CD4-positive, alpha-beta T cell treated with Interleukin-17A for 1 hour (primary cell): ENCODE measurements at places on chromosomes 11 and 22.

GRCh38 chr11:44774731-44775130 is 48.0 kb downstream of the TSPAN18 start:
- no peak for DNase-seq

- no peak for DNase-seq
These were observed 213.6 kb upstream of the B3GAT1 start for GRCh38 chr11:134625631-134626030.

DNA sequence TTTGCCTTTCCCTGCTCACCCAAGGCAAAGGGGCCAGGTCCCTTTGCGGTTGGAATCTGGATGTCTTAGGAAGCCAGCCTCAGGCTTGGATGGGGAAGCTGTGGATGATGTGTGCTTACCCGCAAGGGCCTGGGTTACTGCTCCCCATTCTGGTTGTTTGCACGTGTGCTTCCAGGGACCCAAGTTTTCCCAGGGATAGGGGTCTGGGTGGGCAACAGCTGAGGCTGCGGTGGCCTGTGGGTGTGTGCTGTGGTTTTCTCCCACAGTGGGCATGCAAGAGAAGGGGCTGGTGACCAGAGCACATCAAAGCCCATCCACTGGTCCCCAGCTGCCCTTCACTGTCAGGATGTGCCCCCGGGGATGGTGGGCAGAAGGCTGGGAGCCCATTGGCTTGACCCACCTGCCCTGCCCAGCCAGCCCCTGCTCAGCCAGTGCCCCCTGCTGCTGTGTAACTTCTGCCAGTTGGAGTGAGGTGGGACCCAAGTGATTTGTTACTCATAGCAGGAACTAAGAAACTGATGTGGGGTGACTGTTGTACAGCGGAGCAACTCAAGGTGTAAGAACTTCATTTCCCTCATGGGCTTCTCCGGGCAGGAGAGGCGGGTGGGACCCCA is 3.3 kb downstream of the CAPN5 start:
- DNase-seq, result no peak

- DNase-seq, result no peak
These were observed 33.5 kb downstream of the YPEL1 start for GRCh38 chr22:21702094-21702493.

DNA sequence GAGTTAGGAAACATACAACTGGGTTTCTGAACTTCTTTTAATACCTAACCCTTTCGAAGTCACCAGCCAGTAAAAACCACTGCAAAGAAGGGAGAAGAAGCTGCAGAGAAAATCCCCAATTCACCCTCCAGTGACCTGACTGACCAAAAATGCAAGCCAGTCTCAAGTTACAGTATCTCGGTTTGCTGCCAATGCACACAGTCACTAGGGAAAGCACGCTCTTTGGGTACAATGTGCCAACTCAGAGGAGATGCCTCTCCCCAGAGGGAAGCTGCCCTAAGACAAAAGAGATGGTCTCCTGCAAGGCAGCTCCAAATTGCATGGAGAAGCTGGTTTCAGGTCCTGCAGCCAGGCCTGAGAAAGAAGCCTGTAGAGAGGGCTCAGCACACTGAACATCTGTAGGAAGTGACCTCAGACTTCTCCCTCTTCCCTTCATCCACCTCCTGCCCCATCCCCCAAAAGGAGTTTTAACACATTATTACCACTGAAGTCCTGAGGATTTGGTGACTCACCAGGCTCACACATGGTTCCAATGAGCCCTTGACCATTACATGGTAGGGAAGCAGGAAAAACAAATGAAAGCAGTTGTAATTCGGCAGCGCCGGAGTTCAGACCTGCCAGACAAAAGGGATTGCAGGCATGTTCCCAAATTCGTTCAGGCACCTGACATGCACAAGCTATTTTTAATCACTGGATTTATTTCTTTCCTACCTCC is 90.1 kb downstream of the ETS1 start:
- DNase-seq, result peak; percentile 47

- no peak for DNase-seq
These were observed 6.3 kb upstream of the THOC5 start for GRCh38 chr22:29559853-29560252.

DNA sequence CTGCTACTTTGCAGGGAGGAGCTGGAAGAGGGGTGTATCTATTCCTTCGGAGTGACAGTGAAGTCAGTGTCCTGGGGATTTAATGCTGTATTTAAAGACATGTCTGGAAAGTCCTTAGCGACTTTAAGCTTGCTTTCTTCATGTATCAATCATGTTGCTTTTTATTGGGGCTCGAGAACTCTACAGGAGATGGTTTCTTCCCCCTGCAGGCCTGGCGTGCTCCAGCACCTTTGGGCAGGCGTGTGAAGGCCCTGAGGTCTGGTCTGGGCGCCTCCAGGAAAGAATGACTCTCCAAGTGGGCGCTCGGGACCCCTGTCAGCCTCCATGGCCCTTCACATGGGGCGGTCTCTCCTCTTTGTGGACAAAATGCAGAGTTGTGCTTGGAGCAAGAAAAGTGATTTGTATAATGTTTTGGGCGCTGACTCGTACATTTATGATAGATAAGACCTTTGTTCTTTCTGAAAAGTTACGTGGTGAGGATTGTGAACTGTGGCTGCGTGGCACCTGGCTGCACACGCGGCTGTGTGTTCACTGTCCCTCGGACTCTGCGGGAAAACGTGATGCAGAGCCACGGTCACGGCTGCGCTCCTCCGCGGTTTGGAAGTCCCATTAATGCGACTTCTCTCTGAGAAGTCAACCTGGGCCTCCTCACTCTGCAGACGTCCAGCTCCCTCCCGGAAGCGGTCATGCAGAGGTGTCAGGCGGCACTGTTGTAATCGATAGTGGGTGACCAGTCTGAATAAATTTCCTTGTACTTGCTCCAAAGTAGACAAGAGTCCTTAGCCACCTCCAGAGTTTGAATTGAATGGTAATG is 282.5 kb downstream of the TBC1D22A start:
- no peak for DNase-seq

DNA sequence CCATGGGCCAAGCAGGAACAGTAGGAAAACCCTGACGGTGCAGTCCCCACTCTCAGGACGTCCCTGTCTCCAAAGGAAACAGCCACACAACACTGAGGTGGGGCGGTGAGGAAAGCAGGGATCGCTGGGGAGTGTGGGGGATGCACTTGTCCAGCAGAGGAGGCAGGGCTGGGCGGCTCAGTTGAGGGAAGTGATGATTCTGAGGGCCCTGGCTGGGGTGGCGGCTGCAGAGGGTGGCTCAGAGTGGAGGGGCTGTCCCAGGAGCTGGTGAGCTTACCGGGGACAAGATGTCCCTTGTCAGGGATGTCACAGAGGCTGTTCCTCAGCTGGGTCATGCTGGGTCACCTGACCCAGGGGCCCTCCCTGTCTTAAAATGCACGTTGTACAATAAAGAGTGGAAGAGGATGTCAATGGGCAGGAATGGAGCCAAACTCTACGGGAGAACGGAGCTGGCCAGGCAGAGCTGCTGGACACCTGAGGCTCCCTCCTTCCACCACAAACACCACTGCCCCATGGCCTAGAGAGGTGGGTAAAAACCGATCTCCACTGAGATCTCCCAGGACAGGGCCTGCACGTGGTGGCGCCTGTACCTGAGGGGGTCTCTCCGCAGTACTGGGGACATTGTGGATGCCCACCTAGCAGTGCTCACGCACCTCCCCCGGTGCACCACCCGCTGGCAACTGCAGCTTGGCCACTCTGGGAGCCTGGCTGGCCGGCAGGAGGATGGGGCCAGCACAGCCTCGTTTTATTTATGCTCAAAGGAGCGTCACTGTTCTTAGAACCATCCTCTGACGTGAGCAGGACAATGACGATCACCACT is 9.7 kb upstream of the EFCAB6 start:
- DNase-seq, result no peak

GRCh38 chr11:78227921-78228320 is 39.2 kb downstream of the USP35 start:
- DNase-seq, result no peak

GRCh38 chr11:56916587-56916986 is 72.1 kb upstream of the OR5AK2 start:
- no peak for DNase-seq

DNA sequence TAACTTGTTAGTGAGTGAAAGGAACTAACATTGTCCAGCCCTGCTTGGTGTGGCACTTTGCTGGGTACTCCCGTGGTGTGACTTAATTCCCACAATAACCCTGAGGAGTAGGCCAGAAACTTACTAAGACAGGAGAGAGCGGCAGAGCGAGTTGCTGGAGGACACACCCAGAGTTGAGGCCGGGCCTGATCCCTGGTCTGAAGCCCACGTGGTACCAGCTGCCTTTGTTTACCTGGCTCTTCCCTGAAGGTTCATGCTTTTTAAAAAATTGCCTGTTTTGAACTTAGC is 594 bp downstream of the MPST start:
- no peak for DNase-seq

DNA sequence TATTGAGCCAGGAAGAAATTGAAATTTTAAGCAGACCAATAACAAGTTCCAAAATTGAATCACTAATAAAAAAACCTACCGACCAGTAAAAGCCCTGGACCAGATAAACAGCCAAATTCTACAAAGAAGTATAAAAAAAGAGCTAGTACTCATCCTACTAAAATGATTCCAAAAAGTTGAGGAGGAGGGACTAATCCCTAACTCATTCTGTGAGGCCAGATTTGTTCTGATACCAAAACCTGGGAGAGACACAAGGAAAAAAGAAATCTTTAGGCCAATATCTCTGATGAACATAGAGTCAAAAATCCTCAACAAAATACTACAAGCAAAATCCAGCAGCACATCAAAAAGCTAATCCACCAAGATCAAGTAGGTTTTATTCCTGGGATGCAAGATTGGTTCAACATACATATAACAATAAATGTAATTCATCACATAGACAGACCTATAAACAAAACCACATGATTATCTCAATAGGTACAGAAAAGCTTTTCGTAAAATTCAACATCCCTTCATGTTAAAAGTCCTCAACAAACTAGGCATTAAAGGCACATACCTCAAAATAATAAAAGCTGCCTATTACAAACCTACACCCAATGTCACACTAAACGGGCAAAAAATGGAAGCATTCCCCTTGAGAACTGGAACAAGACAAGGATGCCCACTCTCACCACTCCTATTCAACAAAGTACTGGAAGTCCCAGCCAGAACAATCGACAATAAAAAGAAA is 13.1 kb downstream of the OR52A5 start:
- no peak for DNase-seq

DNA sequence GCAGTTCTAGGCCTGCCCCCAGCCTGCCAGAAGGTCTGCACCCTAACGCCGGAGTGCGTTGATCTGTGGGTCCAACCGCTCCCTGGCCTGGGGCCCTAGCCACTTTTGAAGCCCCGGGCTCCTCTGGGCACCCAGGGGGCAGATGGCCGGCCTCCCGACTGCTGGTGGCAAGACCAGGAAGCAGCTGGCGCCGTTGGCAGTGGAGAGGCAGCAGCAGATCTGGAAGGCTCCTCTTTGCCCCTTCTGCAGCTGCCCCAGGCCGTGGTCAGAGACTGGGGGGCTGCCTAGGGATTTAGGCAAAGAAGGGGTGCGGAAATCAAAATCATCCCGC is 445 bp upstream of the VWCE start:
- DNase-seq, result no peak

GRCh38 chr11:126514061-126514693 is 158.7 kb downstream of the ST3GAL4 start:
- DNase-seq, result no peak

DNA sequence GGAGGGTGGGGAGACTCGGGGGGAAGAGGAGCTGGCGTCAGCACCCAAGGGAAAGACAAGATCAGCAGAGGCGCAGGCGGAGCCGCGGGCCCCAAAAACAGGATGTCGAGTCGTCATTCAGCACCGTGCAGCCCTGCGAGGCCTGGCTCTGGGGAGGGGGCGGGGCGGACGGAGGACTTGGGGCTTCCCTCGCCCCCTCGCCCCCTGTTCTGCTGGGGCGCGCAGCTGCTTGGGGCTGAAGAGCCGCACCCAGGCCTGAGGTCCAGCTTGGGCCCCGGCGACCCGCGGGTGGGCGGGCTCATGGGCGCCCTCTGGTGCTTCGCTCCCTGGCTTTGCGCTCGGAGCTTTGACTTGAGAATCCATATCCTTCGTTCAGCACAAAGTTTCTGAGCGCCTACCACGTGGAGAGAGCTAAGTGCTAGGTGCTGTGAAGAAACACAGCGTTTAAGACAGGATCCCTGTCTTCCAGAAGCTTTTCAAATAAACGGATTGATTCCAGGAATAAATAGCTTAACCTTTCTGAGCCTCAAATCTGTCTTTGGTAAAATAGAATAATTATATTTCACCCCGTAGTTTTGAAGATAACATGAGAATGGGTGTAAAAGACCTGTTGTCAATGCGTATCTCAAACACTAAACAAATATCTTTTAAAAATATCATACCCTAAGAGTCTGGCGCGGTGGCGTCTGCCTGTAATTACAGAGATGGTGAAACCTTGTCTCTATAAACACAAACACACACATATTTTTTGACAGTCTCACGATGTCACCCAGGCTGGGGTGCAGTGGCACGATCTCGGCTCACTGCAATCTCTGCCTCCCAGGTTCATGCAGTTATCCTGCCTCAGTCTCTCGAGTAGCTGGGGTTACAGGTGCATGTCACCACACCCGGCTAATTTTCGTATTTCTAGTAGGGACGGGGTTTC is 929 bp upstream of the RHOG start:
- peak; percentile 96 for DNase-seq

DNA sequence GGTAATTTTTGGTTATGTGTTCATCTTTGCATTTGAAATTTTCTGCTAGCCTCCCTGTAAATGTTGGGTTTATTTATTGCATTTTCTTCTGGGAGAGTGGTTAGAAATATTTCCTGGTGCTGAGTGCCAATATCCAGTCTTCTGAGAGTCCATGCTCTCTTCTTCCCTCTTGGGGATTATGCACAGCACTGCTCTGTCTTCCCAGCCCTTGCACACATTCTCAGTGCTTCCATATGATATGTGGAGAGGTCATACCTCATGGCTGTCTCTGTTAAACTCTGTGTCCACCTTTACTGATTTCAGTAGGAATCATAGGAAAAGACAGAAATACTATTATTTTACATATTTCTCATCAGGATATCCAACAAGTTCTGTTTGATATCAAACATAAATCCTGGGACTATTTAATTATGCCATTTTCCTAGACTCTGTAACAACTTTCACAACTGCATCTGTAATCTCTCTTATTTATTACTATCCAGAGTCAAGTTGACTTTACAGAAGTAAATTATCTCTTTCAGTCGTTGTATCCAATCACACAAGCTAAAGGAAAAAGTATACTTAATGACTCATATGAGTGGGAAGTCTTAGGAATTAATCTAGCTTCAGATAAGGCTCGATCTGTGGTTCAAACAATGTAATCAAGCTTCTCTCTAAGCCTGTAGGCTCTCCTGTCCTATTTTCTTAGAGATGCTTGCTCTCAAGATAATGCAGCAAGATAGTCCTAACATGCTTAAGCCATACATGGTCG is 2.7 kb upstream of the NXPE1 start:
- DNase-seq, result no peak

GRCh38 chr11:47917599-47918369 is 62.6 kb upstream of the PTPRJ start:
- peak; percentile 45 for DNase-seq

GRCh38 chr11:112877581-112877980 is 83.6 kb upstream of the NCAM1 start:
- no peak for DNase-seq

- no peak for DNase-seq
These were observed 227.5 kb upstream of the NARS2 start for GRCh38 chr11:78802058-78802761.

GRCh38 chr11:77436506-77436905 is 37.4 kb downstream of the PAK1 start:
- no peak for DNase-seq

- DNase-seq, result no peak
These were observed 1.9 kb upstream of the TMEM41B start for GRCh38 chr11:9316334-9316733.
